OCI-LY7 (cell line): ENCODE measurements at places on chromosomes 4 and X. TPM values are rescaled to one million over a fixed set of nuclear protein-coding genes. Genes with fewer than 3 reads are reported as not detected.
A peak's percentile ranks its signal among the peaks of the same experiment; 100 is the strongest.

- DNase-seq = peak; percentile 20
Observed at GRCh38 chr4:6408263-6408662, 64.2 kb downstream of the PPP2R2C start.

GRCh38 chr4:164977243-164978164 is at the start of gene TRIM61:
TSS of gene TRIM61 (minus strand) at chr4:164977657. CDS start at chr4:164970002, 7,655 bp downstream.
- DNase-seq = peak; percentile 91

DNA sequence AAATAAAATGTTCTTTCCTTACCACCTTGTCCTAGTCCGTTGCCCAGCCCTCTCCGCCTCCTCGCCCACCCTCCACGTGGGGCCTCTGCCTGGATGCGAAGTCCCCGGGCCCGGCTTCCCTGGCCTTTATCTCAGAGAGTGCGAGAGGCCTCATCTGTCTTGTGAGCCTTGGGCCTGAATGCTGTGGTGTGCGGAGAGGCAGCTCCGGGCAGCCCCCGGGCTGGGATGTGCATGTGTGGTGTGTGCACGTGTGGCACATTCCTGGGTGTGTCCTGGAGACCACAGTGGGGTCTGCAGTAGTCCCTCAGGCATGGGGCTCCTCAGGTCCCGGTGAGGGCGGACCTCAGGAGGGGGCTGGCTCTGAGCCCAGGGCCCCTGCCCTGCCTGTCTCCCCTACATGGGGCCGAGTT is 31.4 kb downstream of the DOK7 start:
- DNase-seq = no peak

- no peak for DNase-seq
Observed at GRCh38 chr4:109155084-109155483, 147.4 kb downstream of the COL25A1 start.

GRCh38 chr4:164876700-164877324 is at the start of gene APELA:
TSS of gene APELA (plus strand) at chr4:164877178. CDS start at chr4:164877332, 154 bp downstream.
- DNase-seq = no peak

GRCh38 chrX:43165343-43165920 is 387.5 kb upstream of the PPP1R2C start:
- DNase-seq = no peak

DMRTC1 gene
- not detected in 2 replicates for total RNA-seq
